GM12864 (cell line): ENCODE measurements at places on chromosomes 5 and 9.

DNA sequence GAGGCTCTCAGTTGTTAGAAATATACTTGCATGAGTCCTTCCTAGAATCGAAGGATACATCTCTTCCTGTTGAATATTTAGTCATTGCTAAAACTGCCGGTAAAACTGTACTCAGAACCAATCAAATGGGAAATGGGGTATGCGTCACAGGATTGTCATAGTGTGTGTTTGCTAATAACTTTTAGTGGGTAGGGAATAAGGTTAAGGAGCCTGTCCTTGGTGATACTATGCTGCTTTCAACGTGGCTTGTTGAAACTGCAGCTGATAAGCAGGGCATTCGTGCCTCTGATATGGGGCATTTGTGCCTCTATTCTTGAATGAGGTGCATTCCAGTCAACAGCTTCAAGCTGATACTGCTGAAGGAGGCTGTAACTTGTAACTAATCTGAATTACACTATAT, 26.6 kb downstream of the HABP4 start:
- no peak for DNase-seq

DNA sequence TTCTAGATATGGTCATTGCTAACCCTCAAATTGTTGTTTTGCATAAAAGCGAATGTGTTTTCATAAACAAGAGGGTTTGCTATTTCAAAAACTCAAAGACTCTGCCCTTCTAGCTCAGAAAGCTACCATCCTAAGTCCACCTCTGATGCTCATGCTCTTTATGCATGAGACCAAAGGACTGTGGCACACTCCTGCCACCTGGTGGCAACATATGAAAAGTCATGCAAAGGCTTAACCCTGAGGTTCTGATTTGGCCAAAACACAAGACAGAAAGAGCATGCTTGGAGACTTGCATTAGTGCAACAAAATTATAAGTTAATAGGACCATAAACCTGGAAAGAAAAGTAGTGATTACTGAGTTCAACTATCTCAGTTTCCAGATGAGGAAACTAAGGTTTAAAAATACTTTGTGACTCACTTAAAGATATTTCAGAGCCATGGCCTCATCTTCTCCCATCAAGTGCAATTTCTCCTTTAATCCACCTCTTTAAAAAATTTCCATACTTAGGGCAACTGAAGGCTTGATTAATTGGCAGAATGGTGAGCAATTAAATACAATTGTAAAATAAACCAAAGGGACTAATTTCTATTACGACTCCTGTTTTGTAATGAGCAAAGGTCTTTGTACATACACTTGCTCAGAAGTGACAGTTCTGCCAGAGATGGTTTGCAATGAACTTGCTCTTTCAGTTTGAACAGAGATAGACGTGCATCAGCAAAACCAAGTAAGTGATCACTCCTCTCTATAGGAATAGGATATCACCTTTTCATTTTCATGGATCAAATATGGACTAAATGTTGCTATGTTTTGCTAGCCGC, 110.7 kb upstream of the RAD23B start:
- peak; percentile 48 for DNase-seq

DNA sequence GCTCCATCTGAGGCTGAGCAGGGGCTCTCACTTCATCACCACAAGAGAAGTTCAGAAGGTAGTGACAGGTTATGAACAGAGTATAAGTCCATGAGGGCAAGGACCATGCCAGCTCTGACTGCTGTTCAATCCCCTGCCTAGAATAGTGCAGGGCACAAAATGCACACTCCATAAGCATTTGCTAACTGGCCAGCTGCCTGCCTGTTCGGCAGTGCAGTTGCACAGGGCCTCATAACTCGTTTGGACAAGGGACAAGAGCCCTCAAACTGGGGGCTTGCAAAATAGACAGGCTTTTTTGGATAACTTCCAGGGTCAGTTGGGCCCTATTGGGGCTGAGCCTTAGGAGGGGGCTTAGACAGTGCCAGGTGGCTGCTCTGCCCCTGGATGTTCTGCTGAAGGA, 21.1 kb downstream of the SPARC start:
- DNase-seq: no peak

DNA sequence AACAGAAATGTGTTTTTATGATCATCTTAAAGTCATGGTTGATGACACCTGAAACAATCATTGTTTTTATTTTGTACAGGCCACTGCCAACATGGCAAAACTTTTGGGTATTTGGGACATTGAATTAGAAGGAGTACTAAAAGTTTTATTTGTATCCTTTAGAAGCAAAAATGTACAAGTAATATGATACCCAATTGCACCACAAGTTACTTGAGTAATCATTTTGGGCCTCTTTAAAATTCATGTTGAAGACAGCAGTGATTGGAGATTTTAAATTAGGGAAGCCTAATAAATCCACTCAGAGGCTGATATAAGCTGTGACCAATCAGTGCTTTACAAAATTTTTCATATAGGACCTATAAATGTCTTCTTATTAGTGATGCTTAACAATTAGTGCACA, 212.9 kb downstream of the MARCHF11 start:
- DNase-seq: no peak

GRCh38 chr5:112682621-112683061, 55.0 kb upstream of the APC start:
- DNase-seq: no peak

GRCh38 chr5:14219800-14220512, 76.8 kb downstream of the TRIO start:
- no peak for DNase-seq

GRCh38 chr5:83440826-83441225, 30.7 kb upstream of the VCAN start:
- DNase-seq: no peak

DNA sequence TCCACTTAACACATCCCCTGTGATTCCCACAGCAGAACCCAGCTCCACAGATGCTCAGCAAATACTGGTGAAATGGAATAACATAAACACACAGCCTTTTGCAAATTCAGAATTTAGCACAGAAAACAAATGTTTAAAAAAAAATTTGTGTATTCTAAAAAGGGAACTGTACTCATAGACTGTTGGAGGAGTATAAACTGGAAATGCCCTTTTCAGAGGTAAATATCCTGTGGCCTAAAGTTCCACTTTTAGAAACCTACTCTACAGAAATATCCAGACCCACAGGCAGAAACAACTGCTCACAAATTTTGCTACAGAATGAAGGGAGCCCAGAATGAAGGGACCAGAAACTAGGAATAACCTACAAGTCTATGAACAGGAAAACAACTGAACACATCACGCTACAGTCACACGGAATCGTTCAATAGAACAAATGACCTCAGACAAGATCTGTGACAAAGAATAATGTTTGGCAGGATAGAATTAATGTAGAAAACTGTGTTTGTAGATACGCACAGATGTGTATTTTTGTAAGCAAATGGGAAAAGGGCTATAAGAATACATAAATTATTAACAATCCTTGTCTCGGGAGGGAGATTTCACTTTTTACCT, 78.5 kb downstream of the SHB start:
- no peak for DNase-seq

DNA sequence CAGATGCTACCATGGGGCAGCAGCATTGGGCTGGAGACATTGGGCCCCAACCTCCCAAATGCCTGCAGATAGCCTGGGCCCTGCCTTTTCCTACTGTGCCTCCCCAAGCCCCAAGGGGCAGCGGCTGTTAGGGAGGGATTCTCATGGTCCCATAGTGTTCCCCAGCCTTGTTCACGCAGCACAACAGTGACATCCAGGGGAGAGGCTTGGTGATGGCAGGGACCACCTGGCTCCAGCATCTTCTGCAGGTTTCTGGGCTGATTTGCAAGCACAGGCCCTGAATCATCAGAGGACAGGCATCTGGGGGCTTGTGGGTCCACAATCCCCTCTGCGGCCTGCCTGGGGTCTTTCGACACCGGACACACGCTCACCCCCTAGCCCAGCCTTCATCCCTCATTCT, 354.6 kb downstream of the SLIT3 start:
- DNase-seq: no peak

- no peak for DNase-seq
Measured at GRCh38 chr5:158174026-158174425, 315.1 kb upstream of the CLINT1 start.

DNA sequence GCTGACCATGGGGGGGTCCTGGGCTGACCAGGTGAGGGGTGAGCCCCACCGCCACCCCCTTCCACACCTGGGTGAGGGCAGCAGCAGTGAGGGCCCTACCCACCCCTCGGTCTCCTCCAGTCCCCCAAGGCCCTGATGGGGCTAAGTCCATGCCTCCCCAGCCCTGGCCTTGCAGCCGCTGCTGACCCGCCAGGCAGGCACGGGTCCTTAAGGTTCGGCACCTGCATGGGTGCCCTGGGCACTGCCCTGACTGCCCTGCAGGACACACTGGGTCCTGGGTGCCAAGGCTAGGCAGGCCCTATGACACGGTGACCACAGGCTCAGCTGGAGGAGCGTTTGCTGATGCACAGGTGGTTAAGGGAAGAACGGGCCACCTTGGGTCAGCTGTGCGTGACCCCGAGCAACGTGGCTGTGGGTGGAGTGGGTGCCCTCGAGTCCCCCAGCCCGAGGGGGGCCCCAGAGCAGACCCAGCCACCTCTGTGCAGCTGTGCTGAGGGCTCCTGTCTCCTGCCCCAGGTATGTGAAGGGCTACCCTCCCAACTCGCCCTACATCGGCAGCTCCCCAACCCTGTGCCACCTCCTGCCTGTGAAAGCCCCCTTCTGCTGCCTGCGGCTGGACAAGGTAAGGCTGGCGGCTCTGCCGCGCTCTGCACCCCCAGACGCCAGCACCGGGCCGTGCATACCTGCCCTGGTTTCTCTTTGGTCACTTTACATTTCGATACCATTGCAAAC, 73.0 kb downstream of the KCNT1 start:
- DNase-seq: no peak

DNA sequence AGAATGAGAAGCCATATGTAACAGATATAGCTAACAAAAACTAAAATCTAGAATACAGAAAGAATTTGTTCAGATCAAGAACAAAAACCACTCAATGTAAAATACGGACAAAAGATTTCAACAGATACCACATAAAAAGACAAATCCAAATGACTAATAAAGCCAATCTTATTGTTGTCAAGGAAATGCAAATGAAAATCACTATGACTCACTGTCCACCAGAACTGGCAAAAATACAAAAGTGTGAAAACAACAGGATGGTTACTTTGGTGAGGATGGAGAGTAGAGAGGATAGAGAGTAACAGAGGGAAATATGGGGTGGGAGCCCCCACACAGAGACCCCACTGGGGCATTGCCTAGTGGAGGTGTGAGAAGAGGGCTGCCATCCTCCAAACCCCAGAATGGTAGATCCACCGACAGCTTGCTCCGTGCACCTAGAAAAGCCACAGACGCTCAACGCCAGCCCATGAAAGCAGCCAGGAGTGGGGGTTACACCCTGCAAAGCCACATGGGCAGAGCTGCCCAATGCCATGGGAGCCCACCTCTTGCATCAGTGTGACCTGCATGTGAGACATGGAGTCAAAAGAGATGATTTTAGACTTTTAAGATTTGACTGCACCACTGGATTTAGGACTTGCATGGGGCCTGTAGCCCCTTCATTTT, 15.2 kb upstream of the RHOBTB3 start:
- no peak for DNase-seq

GRCh38 chr9:89489548-89490530, 8.1 kb downstream of the SEMA4D start:
- no peak for DNase-seq

DNA sequence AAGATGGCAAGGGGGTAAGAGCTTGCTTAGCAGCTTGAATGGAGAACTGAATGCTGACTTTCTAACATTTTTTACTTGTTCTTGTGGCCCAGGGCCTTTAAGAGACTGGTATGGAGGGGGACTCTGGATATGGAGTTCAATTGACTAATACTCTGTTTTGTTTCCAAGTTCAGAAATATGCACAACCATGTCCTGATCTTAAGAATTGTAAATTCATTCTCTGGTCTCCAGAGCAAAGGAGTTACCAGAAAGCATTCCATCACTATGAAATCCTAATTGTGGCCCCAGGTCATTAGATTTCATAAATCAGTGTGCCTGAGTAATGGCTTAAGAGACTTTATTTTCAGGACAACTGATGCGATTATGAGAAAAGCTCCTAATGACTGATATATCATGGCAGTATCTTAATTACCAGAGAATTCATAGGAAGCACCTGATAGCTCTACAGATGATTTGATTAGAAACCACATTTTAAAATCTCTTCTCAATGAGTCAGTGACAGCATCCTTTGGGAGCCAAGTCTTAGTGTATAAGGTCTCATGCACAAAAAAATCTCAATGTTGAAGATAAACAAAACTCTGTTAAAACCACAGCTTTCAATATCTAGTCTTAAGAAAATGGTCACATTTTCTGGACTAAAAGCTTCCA, 613.6 kb upstream of the KLF4 start:
- no peak for DNase-seq

DNA sequence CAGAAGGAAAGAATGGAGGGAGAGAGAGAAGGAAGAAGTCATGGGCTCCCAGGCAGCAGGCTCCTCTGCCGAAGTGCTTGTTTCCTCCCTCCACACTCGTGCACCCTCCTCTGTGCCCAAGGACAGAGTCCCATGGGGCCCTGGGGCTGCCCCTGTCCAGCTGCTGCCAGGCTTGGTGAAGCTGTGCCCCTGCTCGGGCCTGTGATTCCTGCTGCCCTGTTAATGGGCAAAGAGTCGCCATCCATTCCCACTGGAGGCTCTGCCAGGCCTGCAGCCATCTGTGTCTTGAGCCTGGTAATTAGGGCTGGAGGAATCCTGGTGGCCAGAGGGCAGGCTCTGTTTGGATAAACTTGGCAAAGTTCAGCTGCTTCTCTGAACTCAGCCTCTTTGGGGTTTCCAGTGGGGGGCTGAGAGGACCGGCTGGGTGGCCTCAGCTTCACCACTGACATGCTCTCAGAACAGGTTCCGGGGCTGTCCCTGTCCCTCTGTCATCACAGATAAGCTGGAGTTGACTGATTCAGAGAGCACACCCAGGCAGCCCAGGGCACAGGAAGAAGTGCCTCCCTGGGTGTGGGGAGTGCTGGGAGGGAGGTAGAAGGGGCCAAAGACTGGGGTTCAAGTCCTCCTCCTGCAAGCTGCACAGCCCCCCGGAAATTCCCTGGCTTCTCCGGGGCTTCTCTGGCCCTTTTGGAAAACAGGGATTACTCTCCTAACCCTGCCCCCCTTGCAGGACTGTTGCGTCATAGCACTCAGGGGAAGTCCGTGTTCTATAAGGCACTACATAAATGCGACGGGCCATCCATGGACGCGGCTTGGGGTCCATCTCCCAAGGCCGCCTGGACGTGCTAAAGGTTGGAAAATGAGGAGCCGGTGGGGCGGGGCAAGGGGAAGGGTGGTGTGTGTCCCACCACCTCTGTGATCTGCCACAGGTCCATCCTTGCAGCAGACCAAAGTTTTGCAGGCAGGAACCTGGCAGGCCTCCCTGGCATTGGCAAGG, 154.8 kb downstream of the PAX5 start:
- peak; percentile 19 for DNase-seq

DNA sequence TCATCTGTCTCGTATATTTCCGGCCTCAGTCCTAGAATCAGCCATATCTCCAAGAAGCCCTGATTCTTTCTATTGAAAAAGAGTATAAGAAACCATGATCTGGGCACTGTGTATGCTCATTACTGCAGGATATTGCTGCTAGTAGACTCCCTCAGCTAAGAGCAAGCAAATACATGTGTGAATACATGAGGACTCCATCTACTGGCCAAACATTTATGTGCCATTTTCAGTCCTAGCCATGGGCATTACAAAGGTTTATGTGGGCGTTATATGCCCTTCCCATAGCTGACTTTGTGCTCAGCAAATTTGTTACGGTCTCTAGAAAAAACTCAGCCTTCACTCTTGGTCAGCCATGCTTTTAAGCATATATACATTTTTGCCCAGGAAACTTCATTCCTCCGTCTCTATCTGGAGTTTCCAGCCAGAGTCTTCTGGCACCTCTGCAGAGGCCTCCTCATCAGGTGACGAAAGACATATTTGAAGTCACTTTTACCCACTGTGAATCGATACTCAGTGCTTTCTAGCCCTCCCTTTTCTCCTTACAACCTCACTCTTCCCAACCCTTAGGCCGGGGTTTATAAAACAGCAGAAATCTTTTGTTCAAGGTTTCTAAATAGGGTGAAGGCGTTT, 1495.6 kb upstream of the CDH6 start:
- no peak for DNase-seq
